ENCODE measurements at places on chromosomes 16 and 17.

- DNase-seq, result no peak
Measured at GRCh38 chr17:5788266-5788900, 204.1 kb upstream of the NLRP1 start.

GRCh38 chr16:79605999-79606398 lies 5.5 kb upstream of the MAF start:
- no peak for DNase-seq

GRCh38 chr17:17575360-17576251 lies 15.9 kb downstream of the PEMT start:
- DNase-seq, result no peak

GRCh38 chr16:57178196-57178595 lies 7.6 kb downstream of the PSME3IP1 start:
- DNase-seq, result no peak

DNA sequence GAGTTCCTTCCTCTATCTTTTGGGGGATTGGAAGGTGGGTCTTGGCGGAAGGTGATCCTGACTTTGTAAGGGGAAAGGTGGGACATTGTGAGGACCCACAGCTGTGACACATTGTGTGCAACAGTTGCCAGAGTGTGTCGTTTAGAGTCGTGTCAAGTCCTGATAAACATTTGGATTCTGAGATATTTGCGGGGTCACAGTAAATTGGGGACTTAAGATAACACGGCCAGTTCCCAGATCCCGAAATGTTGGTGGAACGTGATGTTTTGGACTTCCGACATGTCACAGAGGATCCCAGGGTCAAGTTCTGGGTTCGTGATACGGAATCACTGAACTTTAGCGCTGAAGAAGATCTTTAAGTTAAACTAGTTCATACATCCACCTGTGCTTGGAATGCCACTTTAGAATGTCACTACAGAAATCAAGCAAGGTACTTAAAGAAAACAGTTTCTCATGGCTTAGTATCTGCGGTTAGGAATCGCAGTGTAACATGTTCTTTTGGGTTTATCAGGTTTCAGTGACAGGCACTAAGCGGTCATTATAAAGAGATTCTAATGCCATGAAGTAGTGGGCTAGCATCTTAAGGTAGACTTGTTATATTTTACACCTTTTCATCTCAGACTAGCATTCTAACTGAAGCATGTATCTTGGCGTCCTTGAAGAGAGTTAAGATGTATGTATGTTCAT lies 815 bp downstream of the ATAD5 start:
- no peak for DNase-seq

Measured in stimulated activated CD4-positive, alpha-beta T cell treated with anti-CD3 and anti-CD28 coated beads, TNF-alpha, amount 100 ng/mL, for 24 hours (primary cell).